ENCODE measurements at places on chromosomes 7 and 10.

DNA sequence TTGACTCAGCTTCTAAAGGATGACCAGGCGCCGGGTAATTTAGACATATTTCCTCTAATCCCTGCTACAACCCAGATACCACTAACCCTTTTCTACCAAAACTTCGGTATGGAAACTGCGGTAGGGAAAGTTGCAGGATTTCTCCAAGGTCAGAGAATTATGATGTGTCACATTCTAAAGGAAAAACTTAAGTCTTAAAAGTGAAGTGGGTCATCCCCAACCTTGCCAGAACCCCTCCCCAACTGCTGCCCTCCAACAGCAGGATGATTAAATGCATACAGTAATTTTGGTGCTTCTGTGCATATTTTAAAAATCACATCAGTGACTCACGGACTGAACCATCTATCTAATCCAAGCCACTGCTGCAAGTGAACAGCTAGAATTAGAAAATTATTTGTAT lies 52.7 kb downstream of the GRB10 start:
- no peak for DNase-seq

DNA sequence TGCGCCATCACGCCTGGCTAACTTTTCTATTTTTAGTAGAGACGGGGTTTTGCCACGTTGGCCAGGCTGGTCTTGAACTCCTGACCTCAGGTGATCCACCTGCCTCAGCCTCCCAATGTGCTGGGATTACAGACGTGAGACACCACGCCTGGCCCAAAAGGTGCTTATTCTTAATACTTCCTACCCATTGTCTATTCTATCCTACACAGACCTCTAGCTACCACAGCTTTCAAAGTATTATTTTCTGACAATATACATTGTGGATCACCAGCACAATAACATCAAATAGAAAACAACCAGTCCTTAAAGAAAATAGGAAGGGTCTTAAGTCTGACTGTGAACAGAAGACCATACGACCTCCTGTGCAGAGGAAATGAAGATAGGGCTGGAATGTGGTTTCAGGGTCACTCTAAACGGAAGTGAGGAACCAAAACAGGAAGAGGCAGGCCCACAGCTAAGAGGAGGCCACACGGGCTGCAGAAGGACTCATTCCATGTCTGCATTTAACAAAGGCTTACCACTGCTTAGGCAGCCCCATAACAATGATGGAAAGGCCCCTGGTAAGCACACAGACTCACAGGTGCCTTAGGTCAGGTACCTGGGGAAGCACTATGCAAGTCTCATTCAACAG lies 115.2 kb downstream of the ZFAND4 start:
- no peak for DNase-seq

GRCh38 chr10:77188000-77188395 lies 449.6 kb downstream of the KCNMA1 start:
- DNase-seq: peak; percentile 25

DNA sequence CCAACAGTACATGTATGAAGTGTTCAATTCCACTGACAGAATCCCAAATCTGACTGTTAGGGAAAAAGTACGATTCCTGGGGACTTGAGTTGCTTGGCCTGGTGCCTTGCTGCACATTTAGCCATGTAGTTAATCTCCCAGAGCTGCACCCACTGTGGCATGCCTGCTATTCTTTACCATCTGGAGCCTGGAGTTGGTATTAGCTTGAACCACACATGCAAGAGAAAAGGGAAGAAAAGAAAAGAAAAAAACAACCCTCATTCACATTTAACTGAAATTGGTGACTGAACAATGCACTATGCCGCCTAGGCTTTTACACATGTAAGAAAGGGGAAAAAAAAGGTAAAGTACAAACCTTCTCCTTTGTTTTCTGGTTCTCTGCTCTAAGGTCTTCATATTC lies 26.1 kb downstream of the SHTN1 start:
- DNase-seq: no peak

DNA sequence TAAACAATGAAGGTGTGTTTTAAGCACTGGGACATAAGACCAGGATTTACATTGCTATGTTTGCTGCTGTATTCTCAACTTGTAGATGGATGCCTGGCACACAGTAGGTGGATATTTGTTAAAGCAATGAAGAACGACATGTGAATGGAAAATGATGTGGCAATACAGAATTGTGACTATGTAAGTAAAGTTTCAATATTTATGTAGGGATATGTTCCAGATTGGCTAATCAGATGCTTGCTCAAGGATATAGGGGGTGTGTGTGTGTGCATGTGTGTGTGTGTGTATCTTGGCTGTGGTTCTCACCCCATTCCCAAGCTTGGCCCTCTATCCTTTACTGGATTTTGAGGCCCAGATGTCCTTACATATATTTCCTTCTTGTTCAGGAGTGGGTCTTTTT lies 42.7 kb upstream of the LAMB1 start:
- no peak for DNase-seq

GRCh38 chr7:81753392-81753791 lies 16.5 kb downstream of the HGF start:
- no peak for DNase-seq

DNA sequence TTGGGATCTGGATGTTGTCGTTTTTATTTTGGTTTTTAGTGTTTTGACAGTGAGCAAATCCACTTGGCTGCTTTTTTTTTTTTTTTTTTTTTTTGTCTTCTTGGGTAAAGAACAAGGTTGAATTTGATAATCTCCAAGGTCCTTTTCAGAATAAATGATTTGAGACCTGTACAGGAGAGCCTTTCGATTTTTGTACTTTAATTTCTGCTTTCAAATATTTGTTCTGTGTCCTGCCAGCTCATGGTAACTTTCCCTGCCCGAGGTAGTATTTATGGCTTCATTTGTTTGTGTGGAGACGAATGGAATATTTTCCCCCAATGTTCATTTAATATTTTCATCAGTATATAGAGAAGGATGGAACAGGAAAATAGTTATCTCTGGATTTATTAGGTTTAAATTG lies 19.9 kb downstream of the WAC start:
- DNase-seq: no peak

Data from NCI-H69 (cell line).